ENCODE measurements at places on chromosomes 5 and 9.

DNA sequence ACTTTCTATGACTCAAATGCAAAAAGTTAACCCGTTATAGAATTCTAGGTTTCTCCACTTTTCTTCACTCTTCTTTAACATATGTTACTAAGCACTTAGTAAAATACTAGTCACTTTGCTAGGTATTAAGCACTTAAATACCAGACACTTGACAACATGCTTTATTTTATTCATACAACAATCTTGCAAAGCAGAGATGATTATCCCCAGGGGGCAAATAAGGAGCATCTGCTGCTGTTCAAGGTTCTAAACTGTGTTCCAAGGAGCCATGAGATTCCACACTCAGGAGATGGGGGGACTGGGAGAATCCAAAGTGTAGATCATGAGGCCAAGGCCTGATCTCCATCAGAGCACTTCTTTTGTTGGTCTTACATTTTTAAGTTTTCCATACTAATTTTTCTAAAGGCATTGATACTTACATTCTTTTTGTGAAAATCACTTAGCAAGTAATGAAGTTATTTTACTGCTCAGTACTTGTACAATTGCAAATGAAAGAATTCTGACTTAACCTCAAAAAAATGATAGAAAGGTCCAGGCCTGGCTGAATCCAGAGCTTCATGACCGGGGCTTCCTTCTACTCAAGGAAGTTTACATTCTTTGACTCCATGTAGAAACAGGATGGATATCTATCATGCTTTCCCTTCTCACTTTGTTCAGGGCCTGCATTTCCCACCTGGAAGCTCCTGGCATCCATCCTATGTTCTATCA is 504.4 kb upstream of the WWC1 start:
- DNase-seq: no peak

DNA sequence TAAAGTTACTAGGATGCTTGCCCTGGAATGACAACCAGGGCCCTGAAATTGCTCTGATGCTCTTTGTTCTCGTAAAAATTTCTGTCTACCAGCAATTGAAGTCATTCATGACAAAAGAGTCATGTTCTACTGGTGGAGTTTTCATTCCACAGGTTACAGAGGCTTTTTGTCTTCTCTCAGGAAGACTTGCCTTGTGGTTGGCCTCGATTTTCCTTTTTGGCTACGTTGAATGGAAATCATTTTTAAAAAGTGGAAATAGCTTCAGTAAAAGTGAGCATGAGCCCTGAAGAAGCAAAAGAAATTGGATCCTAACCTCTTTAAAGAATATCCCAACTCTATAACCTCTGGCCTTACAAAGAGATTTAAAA is 255.2 kb downstream of the AOPEP start:
- DNase-seq: no peak

GRCh38 chr9:121399883-121400607 is 30.0 kb upstream of the STOM start:
- DNase-seq: peak; percentile 65

DNA sequence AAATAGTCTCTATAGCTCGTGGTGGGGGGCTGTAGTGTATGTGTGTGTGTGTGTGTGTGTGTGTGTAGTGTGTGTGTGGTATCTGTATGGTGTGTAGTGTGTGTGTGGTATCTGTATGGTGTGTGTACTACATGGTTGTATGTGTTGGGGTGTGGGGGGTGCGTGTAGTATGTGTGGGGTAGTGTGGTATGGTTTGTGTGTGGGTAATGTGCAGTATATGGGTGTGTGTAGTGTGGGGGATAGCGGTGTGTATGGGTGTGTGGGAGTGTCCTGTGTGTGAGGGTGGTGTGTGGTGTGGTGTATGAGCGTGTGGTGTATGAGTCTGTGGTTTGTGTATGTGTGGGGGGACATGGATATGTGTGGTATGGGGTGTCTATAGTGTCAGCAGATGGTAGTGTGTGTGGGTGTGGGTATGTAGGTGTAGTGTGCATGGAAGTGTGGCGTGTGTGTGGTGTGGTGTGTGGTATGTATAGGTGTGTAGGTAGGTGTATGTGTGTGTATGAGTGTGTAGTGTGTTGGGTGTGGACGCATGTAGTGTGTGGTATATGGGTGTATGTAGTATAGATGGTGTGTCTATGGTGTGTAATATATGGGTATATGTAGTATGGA is 145.8 kb upstream of the IQGAP2 start:
- DNase-seq: no peak

- no peak for DNase-seq
Observed at GRCh38 chr5:37724395-37725125, 115.3 kb downstream of the GDNF start.

DNA sequence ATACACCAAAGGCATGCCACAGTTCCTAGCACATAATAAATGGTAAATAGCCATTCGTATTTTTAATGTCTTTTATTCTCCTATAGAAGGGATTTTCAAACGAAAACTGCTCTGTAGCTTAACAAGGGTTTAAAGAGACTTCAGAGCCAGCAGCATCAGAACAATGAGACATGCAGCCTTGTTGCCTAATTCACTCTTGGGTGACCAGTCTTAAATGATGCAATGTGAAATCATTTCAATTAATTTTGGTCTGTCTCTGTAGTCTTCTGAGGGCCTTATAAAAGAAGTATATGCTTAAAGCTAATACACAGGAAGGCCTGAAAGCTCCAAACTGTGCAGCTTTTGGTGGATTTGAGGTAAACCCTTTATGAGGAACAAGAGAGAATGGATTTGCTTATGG is 888.8 kb upstream of the WWC1 start:
- DNase-seq: no peak

- no peak for DNase-seq
Observed at GRCh38 chr5:42631241-42631640, 125.4 kb upstream of the CCDC152 start.

DNA sequence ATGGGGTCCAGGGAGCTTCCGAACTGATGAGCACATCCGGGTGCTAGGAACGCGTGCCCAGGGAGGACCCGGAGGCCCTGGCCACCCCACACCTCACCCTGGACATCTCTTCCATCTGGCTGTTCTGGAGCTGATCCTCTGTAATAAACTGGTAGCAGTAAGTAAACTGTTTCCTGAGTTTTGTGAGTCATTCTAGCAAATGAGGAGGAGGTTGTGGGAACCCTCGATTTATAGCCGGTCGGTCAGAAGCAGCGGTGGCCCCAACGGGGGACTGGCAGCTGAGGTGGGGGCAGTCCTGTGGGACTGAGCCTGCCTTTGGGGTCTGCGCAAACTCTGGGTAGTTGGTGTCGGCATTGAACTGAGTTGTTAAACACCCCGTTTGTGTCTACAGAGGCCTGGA is 15.4 kb upstream of the UBAC1 start:
- DNase-seq: no peak

GRCh38 chr9:1254071-1254470 is 203.9 kb downstream of the DMRT2 start:
- DNase-seq: no peak

DNA sequence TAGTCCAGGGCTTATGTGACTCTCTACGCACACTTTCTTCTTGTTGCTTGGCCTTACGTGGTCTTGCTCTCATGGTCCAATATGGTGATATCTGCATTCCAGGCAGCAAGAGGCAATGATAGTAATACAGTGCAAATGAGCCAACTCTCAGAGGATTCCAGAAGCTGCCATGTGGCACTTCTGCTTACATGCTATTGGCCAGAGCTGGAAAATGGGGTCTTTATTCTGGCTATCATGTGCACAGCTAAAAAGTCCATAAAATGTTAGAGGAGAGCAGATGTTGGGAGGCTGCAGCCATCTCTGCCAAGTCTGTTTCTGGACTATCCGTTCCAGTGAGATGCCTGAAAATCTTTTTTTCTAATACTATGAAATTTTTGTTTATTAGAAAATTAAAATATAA is 2.9 kb upstream of the SEPTIN8 start:
- DNase-seq: no peak

- no peak for DNase-seq
Observed at GRCh38 chr9:131404581-131404980, 10.7 kb downstream of the PRRC2B start.

- DNase-seq: no peak
Observed at GRCh38 chr5:160240350-160240749, 11.0 kb downstream of the FABP6 start.

- no peak for DNase-seq
Observed at GRCh38 chr5:140734354-140734753, 34.1 kb downstream of the ZMAT2 start.

DNA sequence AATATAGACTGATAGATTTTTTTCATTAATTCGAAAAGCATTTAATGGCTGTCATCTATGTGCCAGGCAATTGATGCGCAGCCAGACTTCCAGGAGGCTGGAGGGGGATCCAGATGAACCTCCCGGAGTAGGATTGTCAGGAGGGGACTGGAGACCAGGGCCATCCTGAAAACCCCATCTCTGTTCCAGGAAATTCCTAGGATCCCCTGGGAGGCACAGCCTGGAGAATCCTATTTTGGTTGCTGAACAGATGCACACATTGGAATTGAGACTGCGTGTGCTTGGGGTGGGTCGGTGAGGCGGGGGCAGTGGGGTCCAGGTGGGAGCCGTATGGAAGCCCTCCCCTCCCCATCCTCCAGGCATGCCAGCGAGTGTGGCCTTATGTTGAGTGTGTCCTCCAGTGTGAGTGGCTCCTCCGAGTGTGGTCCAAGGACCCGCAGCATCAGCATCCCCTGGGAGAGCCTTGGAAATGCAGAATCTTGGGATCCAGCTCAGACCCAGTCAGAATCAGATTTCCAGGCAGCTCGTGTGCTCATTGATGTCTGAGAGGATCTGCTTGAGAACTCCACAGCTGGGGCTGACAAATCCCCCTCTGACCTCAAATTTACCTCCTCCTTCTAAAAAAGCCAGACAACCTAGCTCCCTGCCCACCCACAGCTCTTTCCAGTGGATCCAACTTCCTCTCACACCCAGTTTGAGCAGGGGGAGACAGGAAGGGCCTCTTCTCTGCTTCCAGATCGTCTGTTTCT is 38.7 kb downstream of the ROPN1L start:
- no peak for DNase-seq

GRCh38 chr5:121731377-121731776 is 120.3 kb upstream of the FTMT start:
- DNase-seq: no peak

DNA sequence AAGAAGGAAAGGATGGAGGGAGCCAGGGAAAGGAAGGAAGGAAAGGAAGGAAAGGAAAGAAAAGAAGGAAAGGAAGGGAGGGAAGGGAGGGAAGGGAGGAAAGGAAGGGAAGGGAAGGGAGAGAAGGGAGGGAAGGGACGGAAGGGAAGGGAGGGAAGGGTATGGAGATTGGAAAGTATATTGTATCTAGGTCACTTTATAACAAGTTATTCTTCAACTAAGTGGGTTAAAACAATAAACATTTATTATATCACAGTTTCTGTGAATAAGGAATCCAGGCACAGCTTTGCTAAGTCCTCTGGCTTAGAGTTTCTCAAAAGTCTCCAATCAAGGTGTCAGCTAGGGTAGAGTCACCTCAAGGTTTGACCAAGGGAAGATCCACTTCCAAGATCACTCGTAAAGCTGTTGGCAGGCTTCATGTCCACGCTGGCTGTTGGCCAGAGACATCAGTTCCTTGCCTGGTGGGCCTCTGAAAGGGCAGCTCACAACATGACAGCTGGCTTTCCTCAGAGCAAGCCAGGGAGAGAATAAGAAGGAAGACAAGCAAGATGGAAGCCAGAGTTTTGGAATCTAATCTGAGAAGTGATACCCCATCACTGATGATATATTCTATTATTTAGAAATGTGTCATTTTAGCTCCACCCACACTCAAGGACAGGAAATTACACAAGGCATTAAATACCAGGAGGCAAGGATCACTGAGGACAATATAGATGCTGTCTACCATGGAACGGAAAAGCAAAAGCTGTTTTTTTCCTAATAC is 105.1 kb downstream of the DEPDC1B start:
- DNase-seq: no peak

- DNase-seq: no peak
Observed at GRCh38 chr9:3495855-3496254, 29.9 kb downstream of the RFX3 start.

- DNase-seq: peak; percentile 30
Observed at GRCh38 chr5:10760096-10760920, 726 bp downstream of the DAP start.

DNA sequence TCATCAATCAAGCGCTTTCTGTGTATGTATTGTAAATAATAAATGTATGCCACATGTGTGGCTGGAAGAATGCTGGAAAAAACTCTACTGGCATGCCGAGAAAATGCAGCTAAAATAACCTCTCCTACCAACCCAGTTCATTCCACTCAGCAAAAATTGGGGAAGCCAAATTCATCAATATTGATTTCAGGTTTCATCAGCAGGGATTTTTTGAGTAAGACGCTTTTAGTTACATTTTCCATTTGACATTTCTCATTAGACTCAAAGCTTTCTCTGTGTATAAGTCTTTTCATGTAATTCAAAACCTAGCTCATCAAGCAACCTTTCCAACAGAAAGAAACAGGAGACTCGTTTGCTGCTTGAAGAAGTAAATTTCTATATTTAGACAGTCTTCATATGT is 338.1 kb downstream of the DMRT2 start:
- DNase-seq: no peak
